ENCODE measurements at places on chromosomes 2 and 18.

DNA sequence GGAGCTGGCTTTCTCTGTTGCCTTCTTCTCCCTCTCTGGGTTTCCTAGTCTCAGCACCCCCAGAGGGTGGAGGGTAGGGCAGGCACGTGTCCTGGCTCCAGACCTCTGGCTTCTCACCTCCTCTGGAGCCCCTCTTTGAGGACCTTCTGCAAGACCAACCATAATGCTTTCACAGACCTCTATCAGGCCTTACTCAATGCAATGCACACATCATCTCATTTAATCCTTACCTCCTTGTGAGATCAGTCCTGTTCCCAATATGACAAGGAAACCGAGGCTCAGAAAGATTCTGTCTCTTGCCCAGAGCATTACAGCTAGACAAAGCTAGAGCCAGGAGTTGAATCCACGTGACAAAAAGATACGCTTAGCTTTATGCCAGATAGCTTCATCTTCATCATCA, 8.2 kb downstream of the ATOH8 start:
- DNase-seq, result no peak

- no peak for DNase-seq
Observed at GRCh38 chr2:11788461-11789124, 42.2 kb downstream of the LPIN1 start.

DNA sequence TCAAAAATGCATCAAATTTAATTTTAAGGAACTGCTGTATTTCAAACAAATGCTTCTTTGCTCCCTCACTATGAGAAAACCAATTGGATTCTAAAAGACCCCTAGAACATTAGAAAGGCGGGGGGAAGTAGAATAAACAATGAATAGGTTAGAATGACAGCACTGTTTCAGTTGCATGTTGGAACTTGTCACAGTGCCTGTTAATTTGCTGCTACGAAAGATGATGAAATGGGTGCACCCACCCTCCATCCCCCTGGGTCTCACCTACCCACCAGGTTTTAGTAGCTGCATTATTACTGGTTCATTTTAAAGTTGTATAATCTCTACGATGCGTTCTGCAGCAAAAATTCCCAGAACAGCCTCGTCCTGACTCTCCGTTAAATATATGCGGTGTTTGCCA, 193.0 kb upstream of the COPS8 start:
- no peak for DNase-seq

DNA sequence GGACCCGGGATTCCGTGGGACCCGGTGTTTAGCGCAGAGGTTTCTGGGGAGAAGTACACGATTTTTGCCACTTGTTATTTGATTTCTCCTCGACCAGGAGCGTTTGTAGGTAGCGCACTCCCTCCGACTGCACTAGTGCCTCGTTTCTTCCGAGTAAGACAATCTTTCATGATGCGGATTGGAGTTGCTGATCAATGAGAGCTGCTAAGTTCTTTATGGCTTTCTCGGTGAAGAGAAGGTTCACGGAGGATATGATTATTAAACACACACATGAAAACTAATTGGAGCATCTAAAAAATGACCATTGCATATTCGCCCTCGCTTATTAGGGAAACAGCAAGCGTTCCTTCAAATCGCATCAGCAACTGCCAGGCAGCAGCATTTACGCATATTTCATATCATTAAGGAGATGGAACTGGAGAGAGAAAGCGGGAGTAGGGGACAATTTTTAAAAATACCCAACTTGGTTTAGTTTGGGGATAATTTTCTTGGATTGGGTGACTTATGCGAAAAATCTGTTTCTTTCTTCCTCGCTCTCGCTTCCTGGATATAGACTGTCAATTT, 616 bp downstream of the EML6 start:
- DNase-seq, result peak; percentile 25

DNA sequence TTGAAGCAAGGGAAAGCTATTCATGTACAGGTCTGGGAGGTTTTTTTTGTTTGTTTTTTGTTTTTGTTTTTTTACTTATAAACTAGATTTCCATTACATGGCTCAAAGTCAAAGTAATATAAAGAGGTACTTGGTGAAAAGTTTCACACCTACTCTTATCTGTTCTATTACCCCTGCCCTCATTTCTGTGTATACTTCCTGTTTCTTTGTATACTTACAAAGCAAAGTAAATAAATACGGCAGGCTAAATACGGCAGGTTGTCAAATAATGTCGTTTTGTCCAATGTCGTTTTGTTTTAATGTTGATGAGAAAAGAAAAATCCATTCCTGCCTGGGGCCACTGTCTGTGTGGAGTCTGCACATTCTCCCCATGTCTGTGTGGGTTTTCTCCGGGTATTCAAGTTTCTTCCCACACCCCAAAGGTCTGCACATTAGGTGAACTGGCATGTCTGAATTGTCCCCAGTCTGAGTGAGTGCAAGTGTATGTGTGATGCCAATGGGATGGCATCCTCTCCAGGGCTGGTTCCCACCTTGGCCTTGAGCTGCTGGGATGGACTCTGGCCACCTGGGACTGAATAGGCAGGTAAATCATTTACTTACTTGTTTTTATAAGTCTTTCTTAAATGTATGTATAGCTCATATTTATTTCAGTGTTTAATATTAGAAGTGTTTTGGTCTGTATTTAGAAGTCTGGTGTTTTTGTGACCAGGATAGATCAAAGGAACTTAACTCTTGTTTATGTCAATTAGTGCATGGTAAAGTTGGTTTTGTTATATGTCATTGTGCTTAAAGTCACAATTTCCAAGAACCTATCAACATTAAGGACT, 13.4 kb downstream of the STAMBP start:
- DNase-seq, result no peak

DNA sequence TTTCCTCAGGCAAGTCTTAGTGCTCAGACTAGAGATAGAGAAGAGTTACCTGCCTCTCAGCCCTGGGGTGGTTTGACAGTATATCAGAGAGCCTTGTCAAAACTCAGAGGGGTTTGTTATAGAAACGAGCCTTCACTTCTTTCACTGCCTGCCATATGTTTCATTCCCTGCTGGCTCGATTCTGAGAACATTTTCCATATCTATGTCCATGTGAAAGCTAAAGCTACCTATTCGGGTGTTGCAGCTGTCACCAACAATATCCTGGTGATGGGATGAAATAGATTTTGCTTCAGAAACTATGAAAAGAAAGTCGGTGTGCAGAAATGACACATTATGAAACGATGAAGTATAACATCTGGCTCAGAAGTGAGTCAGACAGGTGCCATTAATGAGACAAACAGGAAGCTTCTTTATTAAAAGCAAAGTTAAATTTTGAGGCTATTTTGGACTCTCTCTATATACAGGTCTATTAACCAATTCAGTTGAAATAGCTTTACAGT, 56.1 kb upstream of the TANK start:
- no peak for DNase-seq

DNA sequence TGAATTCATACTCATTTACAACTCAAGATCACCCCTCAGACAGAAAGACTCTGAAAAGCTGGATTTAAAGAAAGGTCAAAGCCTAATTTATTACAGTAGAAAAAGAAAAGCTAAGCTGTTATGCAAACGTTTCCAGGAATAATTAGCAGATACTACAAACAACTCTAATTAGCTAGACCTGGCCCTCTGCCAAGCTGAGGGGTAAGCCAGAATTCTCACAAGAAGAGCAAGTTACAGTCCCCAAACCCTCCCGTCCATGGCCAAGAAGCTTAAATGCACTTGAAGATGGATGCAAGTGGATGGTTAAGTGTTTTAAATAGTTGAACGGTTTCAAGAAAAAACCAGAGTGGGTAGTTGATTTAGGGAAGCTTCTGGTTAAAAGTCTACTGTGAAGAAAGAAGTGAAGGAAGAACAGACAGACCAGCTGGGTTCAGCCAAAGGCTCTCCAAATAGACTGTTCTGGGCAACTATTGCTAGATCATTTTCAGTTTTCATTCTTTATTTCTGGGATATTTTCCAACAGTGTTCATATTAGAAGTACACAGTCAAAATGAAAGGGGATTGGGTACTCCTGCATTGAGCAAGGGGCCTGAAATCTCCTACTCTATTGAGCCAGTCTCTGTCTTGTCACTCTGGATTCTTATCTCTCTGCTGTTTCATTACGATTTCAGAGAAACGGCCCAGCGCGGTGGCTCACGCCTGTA, 4.8 kb downstream of the LMAN2L start:
- DNase-seq, result no peak

DNA sequence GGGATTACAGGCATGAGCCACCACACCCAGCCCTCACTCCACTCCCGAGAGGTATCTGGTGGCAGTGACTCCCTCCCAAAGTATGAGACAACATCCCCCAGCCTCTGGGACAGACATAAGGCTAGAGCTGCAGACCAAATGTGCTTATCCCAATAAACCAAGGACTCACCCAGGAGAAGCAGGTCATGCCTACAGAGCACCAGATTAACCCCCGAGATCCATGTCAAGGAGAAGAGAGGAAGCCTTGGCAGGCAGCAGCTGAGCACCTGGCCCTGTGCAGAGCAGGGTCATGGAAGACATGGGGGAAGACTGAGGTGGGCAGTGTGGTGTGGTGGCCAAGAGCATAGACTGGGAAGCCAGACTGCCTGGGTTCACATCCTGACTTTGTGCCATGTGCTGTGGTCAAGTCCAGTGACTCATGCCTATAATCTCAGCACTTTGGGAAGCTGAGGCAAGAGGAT, 7.2 kb downstream of the RAB11FIP5 start:
- DNase-seq, result no peak

DNA sequence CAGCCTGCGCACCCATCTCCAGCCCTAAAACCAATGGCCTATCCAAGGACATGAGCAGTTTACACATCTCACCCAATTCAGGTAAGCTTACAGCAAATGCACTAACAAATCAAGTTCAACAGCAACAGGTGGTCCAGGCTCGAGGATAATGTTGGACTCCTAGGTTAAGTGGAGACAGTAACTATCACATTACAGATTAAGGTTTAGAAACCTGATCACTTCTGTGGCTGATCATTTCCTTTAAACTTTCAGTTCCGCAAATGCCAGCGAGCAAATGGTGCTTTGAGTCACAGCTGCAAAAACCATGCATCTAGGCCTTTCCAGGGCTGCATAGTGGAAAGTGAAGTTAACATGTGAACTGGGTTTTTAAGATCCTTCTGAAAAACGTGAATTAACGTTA, 259.4 kb downstream of the GBX2 start:
- no peak for DNase-seq

- DNase-seq, result no peak
Observed at GRCh38 chr18:37577051-37577611, 11.5 kb upstream of the CELF4 start.

- DNase-seq, result no peak
Observed at GRCh38 chr2:222280795-222281194, 18.0 kb downstream of the PAX3 start.

DNA sequence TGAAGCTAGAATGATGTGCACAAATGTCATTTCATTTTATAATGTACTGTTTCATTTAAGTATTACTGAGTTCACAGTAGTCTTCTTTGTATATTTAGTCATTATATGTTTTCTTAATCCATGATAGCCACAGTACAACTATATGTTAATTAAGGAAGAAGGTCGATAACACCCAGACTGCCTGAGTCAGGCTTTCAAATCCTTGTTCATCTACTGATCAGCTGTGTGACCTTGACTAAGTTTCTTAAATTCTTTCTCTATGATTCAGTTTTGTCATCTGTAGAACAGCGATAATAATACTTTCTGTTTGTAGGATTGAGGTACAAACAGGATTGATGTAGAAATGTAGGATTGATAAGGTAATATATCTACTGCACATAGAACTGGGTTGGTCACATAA, 5.4 kb downstream of the GCC2 start:
- no peak for DNase-seq

- no peak for DNase-seq
Observed at GRCh38 chr2:30709516-30709915, 97.7 kb downstream of the CAPN13 start.

GRCh38 chr2:61177727-61178549, 15.9 kb downstream of the C2orf74 start:
- peak; percentile 47 for DNase-seq

- no peak for DNase-seq
Observed at GRCh38 chr2:212158081-212158480, 380.5 kb downstream of the ERBB4 start.

DNA sequence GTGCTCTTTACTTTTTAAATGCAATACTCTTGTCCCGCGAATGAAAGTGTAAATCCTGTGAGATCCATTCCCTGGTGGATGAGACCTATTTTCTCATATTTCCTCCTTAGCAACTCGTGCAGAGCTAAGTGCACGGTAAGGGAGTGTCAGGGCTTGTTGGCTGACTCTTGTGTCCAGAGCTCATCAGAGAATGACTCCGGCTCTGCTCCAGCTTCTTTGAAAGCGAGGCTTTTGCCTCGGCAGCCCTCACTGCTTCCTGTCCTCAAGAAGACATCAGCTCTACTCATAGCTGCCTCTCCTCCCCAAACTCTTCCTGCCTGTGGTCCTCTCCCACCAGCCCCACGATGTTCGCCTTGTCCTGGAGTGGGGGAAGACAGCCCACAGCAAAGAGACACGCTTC, 70.7 kb downstream of the LIPG start:
- DNase-seq, result no peak

DNA sequence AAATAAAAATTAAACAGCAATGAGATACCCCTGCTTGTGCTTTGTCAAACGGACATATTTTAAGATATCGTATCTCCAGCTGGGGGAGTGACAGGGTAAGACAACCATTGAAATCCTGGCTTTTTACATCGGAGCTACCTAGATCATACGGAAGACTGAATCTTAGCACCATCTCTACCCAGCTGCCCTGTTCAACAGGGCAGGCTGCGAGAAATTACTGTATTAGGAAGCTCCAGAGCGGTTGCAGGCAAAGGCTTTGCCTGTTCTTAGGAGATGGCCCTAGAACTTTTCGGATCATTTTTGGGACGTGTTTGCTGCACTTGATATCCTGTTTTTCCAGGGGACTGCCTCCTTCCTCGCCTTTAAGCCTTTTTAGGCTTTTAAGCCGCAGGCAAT, 2.0 kb upstream of the PRKCE start:
- no peak for DNase-seq

DNA sequence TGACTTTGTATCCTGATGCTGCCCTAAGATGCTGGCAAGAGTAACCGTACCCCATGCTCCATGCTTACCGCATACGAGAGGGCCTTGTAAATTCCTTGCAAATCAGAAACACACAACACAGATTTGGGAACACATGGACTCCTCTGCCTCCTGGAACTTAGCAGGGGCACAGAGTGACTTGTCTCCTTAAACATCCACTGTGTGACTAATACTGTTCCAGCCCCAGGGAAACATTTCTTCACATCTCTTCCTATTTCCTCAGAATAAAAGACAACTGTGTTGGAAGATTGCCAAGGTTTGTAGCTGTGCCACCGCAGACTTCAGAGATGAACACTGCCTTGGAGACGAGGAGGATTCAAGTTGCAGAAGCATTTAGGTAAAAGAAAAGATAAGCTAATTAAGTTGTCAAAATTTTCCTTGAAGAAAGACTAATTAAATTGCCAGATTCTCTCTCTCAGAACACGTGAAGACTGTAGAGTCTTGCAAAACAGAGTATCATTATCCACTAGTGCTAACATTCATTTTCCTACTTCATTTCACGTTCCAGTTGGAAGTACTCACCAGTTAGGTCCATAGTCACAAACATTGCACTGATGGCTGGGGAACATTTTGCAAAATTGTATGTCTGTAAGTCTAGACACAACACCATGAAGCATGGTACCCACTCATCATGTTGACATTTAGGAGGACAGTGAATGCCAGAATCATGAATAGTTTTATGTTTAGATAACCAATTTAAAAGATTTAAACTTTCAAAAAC, 188.8 kb downstream of the TSN start:
- peak; percentile 68 for DNase-seq
